ENCODE measurements at places on chromosomes 7 and 10.

DNA sequence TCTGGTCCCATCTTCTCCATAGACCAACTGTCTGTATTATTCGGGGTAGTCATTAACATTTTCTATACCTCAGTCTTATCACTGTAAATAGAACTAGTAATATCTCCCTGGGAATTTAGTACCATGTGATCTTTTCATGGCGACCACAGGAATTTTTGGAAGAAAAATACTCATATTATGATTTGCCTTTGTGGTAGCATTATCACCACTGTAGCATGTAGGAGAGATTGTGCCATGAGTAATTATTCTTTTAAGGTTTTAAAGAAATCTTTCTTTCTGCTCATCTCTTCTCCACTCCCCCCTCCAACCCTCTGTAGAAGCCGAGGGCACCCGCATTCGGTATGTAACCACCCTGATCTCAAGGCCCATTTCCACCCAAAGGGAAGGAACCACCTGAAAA lies 25.0 kb downstream of the ZNF365 start:
- DNase-seq = no peak

- DNase-seq = no peak
Observed at GRCh38 chr7:138565071-138565450, 105.0 kb downstream of the TRIM24 start.

GRCh38 chr7:124247691-124248090 lies 214.8 kb upstream of the TMEM229A start:
- DNase-seq = no peak

- no peak for DNase-seq
Observed at GRCh38 chr10:127293640-127294039, 97.2 kb upstream of the INSYN2A start.

- DNase-seq = no peak
Observed at GRCh38 chr10:70306181-70306705, 22.4 kb upstream of the NPFFR1 start.

DNA sequence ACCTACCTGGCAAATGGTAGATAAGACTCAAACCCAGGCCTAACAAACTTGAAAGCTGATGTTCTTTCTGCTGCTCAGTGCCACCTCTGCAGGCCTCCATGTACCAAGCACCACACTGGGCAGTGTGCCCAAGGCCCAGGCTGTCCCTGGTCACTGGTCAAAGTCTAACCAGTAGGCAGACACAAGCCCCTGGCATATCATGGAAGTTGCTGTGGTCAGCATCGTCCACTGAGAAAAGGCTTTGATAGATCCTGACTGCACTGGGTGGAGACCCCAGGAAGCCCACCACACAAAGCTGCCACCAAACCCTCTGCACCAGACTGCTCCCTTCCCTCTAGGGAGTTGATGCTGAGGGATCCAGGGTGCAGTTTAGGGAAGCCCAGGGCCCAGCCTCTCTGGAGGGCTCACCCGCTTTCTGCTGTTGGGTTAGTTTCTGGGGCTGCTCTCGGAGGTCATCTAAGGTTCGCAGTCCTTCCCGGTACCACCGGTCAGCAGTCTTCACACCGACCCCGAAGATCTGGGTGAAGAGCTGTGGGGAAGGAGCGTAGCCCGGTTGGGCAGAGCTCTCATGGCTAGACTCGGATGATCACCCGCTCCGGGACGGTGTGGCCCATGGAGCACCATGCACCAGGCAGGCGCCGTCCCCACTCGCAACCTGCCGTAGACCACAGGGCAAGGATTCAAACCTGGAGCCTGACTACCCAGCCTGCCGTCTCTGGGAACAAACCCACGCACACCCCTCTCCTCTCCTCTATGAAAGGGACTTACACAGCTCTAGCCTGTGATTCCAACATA lies 6.0 kb downstream of the POLM start:
- DNase-seq = no peak

- no peak for DNase-seq
Observed at GRCh38 chr7:12692479-12693259, 5.2 kb downstream of the ARL4A start.

GRCh38 chr10:77290528-77291155 lies 347.0 kb downstream of the KCNMA1 start:
- no peak for DNase-seq

DNA sequence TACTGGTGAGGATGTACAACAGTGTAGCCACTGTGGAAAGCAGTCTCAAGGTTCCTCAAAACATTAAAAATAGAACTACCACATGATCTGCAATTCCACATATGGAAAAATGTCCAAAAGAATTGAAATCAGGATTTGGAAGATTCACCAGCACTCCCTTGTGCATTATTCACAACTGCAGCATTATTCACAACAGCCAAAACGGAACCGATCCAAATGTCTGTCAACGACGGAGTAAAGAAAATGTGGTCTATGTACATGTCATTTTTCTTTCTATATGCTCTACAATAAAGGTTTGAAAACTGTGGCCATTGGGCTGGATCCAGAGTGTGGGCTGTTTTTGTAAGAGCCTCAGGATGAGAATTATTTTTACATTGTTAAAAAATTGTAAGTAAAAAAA lies 1206.1 kb upstream of the CELF2 start:
- no peak for DNase-seq

DNA sequence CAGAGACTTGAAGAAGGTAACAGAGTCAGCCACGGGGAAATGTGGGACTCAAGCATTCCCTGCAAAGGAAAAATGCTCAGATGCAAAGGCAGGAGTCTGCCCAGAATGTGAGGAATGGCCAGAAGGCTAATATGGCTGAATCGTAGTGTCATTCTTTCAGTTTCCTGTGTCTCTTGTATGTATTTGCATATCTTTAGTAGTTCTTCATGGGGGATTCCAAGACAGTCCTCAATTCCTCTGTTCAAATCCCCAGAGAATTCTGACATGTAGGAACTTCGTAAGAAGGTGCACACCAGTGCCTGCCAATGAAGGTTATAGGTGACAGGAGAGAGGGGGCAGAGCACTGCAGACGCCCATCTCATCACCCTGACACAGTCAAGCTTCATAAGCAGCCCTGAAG lies 154.4 kb downstream of the CACNB2 start:
- no peak for DNase-seq

GRCh38 chr7:93036807-93037206 lies 81.0 kb downstream of the SAMD9 start:
- peak; percentile 70 for DNase-seq

- no peak for DNase-seq
Observed at GRCh38 chr10:44478876-44479705, 94.2 kb upstream of the CXCL12 start.

Measured in GM12864 (cell line).